Stimulated activated CD4-positive, alpha-beta T cell treated with anti-CD3 and anti-CD28 coated beads, Interleukin-1b, Interleukin-23, amount 100 ng/mL, for 1 hour (primary cell): ENCODE measurements at places on chromosomes 4 and X.

DNA sequence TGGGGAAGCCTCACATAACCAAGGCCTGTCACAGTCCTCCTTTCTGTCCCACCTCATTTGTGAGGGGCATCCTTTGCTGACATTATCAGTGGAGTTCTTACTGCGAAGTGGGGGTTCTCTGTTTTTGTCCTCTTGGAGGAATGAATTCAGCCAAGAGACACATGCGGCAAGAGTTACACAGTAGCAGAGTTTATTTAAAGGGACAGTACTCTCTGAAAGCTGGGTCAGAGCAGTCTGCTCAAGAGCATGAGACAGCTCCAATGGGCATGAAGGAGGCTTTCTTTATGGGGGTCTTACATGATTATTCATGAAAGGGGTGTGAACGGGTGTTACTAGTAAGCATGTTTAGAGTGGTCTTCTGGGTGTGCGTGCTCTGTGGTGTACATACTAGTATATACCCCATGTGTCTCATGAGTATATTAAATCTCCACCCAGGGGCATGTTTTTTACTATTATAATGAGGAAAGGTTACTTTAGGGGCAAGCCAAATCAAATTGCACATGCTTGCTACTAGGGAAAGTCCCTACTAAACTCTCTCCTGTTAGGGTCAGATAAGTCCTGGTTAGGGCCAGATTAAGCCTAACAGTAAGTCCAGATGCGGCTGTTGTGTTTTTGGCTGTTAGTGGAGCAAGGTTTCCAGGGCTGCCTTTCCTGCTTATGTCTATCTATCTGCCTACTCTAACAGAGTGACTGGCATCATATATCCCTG, 19.8 kb upstream of the LGI2 start:
- no peak for DNase-seq

GRCh38 chrX:96722781-96723180, 38.1 kb downstream of the DIAPH2 start:
- no peak for DNase-seq

GRCh38 chrX:38750551-38750950, 50.7 kb upstream of the MID1IP1 start:
- DNase-seq: no peak

- DNase-seq: no peak
Measured at GRCh38 chr4:57158221-57158620, 48.0 kb upstream of the IGFBP7 start.

GRCh38 chr4:119068529-119068962, 67.1 kb upstream of the MYOZ2 start:
- no peak for DNase-seq

GRCh38 chr4:89653012-89653411, 183.9 kb downstream of the SNCA start:
- no peak for DNase-seq

- DNase-seq: no peak
Measured at GRCh38 chr4:98873059-98873458, 55.9 kb downstream of the EIF4E start.

DNA sequence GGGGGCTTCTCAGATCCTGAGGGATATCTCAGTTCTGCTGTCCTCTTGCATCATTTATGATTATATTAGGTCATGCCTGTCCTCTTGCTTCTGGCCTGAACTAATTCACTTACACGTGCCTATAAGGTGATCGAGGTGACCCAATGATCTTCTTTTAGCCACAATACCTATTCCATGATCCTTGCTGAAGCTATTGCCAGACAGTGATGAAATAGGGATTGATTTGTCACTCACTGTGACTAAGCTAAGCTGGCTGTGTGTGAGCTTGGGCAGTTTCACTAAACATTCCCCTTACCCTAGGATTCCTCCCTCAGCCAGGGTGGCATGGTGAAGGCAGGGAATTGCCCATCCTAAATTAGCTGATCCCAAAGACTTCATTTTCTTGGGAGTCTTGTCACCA, 19.0 kb downstream of the HADH start:
- DNase-seq: no peak

GRCh38 chr4:85598936-85599335, 124.0 kb downstream of the ARHGAP24 start:
- DNase-seq: no peak

DNA sequence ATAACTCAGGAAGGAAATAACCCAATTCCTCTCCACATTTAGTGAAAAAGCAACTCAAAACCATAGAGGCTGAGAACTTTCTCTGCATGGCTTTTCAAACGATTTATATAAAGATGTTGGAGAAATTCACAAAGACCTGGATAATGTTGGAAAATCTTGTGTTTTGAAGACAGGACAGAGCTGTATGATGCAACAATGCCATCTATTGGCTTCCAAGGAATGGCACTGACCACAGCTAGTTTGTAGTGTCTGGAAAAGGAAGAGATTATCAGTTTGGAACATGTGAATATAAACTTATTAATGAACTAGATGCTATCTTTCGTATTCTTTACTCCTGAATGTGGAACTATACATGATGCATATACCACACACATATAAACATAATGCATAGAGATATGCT, 503.6 kb downstream of the IL1RAPL1 start:
- DNase-seq: no peak

DNA sequence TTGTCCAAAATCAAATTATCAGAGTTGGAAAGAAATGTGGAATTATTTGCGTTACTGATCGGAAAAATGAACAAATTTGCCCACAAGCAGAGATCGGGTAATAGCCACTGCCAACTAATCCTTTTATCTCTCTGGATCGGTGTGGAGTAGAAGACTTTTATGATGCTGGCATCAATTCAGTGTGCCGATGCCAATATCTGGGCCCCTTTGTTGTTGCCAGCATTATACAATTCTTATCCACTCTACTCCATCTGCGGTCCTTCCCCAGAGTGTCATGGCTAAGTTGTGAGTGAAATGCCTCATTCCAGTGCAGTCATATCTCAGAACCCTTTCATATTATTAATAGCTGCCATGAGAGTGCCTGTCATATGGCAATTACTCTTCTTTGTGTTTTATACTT, 660.2 kb downstream of the ADGRL3 start:
- DNase-seq: no peak

- DNase-seq: no peak
Measured at GRCh38 chr4:5998333-5998936, 19.8 kb downstream of the C4orf50 start.

GRCh38 chr4:148116969-148117368, 325.2 kb downstream of the NR3C2 start:
- DNase-seq: no peak

GRCh38 chr4:150950657-150951288, 64.3 kb downstream of the LRBA start:
- no peak for DNase-seq

GRCh38 chrX:73214426-73215094, at the start of gene NAP1L2:
Gene NAP1L2 (minus strand): TSS chrX:73214851. CDS start chrX:73214492, 359 bp downstream.
- DNase-seq: no peak

DNA sequence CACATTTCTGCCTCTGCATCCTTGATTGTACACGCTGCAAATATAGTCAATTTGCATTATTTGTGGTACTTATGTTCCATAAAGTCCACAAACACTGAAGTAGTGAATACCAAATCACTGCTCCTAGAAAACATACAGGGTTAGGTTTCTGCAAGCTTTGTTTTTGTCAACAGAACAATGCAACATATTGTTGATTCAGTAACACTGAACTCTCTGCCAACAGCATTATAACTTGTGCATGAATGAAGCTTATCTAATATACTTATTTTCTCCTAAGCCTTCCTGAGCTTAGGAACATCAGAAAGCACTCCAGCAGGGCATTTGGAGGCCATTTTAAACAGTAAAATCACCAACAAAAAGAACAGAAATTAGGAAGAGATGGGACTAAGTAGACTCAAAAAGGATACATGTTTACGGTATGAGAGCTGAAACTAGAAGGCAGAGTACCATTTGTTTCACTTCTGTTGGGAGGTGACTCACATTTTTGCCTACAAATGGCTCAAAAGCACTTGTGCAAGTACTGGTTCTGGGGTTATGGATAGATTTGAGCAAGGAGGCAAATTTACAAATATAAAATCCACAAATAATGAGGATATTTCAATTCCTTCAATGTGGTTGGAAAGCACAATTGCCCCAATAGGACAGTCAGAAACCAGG, 14.1 kb downstream of the COX18 start:
- DNase-seq: no peak

DNA sequence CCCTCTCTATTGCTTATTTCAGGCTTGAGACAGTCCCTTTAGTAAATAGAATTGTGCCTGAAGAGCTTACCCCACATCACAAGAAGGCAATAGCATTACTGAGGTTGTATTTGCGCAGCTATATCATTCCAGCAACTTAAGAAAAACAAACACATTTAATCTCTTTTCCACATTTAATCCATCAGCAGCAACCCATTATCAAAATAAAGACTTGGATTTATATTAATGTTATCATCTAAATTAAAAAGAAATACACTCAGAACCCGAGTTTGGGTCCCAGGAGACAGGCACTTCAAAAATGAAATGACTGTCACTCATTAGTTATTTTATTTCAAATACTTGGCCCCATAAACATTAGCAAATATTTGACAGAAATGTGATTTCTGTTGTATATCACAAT, 10.4 kb downstream of the TFDP3 start:
- DNase-seq: no peak

DNA sequence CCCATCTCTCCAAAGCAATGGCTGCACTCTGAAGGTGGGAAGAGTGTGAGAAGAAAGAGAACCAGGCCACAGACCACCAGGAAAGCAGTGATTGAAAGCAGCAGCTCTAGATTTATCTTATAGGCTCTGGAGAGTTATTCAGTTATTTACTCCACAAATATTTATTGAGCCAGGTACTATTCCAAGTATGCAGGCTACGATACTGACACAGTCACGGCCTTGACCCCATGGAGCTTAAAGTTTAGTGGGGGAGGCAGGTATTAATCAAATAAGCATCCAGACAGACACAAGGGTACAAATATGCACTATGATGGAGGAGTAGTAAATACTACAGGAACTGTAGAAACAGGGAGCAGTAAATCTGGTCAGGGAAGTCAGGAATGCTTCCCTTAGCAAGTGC, 2.8 kb downstream of the TMEM185A start:
- DNase-seq: no peak

- DNase-seq: no peak
Measured at GRCh38 chr4:152522754-152523153, 13.1 kb downstream of the FBXW7 start.
